ENCODE measurements at places on chromosomes 7 and 10. TPM values are rescaled to one million over a fixed set of nuclear protein-coding genes. Genes with fewer than 3 reads are reported as not detected.

GRCh38 chr7:24169077-24169624 lies 114.8 kb upstream of the NPY start:
- no peak overlapping the region for H3K27ac ChIP-seq
- DNase-seq: no peak
- H3K36me3 ChIP-seq: no peaks in the 10 kb centered on the region
- no peaks in the 10 kb centered on the region for H3K27me3 ChIP-seq
- H3K4me1 ChIP-seq: no peaks in the 10 kb centered on the region
- no peak overlapping the region for H3K4me3 ChIP-seq

DNA sequence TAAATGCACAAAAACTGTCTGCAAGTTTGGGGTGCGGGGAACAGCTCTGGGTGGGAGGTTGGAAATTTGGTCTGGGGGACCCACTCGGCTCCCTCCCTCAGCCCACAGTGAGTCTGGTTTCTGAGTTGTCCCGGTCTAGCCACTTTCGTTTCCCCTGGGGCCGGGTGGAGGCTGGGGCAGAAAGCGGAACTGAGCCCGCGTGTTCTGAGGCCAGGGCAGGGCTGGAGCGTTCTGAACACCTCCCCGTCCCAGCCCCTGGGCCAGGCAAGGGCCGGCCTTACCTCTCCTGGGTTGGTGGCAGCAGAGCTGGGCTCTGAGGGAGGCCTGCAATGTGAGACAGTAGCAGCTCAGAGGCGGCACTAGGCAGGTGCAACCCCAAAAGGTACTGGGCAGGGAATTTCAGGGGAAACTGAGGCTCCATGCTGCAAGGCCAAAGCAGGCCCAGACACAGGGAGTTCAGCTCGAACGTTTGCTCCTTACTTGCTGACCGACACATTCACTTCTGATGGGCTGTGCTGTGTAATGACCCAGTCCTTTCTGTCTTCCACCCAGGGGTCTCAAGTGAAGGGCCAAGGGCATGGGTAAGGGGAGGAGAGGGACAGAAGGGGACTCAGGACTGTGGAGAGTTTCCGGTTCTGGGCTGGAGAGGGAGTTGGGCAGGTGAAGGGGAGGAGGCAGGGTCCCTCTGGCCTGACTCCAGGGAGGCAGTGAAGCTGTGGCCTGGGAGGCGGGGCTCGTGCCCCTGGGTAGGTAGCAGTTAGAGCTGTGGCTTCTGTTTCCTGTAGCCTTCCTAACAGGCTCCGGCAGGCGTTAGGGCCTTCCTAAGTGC lies 3.0 kb downstream of the IRF5 start:
- H3K27me3 ChIP-seq: peaks cover 7% of the 10 kb centered on the region
- DNase-seq: peak; percentile 59
- peak overlapping the region; percentile 88 for H3K4me3 ChIP-seq

DNA sequence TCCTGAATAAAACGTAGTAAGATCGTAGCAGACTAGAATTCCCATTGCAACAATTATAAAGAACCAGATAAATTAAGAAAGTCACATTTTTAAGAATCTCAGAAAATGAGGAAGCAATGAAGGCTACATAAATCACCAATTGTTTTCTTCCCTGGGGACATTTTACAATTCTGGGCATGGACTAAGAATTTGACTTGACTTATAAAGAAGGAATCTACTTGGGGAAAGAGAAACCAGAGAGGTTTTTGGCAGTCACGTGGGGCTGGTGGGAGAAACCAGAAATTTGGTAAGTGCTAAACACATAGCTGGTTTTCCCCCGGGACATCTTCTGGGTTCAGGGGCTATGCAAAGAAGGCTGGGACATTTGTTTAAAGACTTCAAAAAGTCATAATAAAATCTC lies 109.8 kb upstream of the IL6 start:
- peaks cover 43% of the 10 kb centered on the region for H3K27me3 ChIP-seq
- no peaks in the 10 kb centered on the region for H3K36me3 ChIP-seq
- DNase-seq: no peak
- no peaks in the 10 kb centered on the region for H3K4me1 ChIP-seq

DNA sequence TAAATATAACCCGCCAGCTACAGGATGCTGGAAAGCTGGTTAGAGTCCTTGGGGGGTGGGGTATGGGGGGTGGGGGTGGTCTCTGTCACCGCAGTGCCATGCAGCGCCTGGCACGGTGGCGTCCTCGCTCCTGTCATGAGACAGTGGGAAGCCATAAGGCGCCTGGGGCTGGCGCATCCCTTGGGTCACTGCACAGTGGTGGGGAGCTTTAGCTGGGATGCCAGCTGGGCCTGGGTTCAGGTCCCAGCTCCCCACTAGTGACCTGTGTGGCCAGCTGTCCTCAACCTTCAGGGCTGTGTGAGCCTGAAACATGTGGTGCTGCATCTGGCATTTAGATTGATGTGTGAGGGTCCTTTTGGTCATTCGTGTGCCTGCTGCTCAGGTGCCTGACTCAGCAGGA lies 93.9 kb downstream of the BMS1 start:
- no peaks in the 10 kb centered on the region for H3K36me3 ChIP-seq
- H3K4me3 ChIP-seq: no peak overlapping the region
- no peak for DNase-seq
- no peaks in the 10 kb centered on the region for H3K4me1 ChIP-seq
- no peaks in the 10 kb centered on the region for H3K27me3 ChIP-seq
- H3K27ac ChIP-seq: no peak overlapping the region

- H3K27me3 ChIP-seq: peaks cover 11% of the 10 kb centered on the region
- no peak for DNase-seq
- peaks cover 5% of the 10 kb centered on the region for H3K36me3 ChIP-seq
- no peak overlapping the region for H3K27ac ChIP-seq
- peaks cover 6% of the 10 kb centered on the region for H3K4me1 ChIP-seq
Observed at GRCh38 chr10:45439873-45440272, 65.9 kb downstream of the ALOX5 start.

- no peaks in the 10 kb centered on the region for H3K27me3 ChIP-seq
- no peak overlapping the region for H3K4me3 ChIP-seq
- no peak for DNase-seq
Observed at GRCh38 chr10:43384252-43385221, 13.1 kb downstream of the FXYD4 start.

- no peak overlapping the region for H3K4me3 ChIP-seq
- H3K27me3 ChIP-seq: no peaks in the 10 kb centered on the region
- peaks cover 30% of the 10 kb centered on the region for H3K4me1 ChIP-seq
- DNase-seq: no peak
- no peak overlapping the region for H3K27ac ChIP-seq
- peaks cover 38% of the 10 kb centered on the region for H3K36me3 ChIP-seq
Observed at GRCh38 chr7:36712015-36712414, 12.3 kb downstream of the AOAH start.

DNA sequence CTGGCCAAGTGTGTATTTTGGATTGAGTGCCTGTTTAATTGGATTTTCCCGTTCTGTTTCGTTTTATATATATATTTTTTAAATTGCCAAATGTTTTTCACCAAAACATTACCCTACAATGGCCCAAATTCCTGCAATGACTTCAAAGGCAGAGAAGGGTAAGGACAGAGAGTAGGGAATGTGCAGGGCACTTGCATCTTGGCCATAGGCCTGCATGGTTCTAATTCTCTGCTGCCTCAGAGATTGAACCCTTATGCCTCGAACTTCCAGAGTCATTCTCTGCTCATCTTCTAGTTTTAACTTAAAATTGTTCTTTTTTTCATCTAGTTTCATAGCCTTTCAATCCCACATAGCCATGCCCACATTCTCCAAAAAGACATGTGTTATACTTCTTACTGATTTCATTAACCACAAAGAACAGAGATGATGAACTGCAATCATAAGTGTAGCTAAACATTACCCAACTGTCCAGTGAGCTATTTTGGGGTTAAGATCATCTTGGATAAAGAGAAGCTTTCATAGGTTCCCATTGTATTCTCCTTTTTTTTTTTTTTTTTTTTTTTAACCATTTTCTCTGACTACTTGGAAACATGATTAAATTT lies 177.6 kb downstream of the PLXDC2 start:
- no peak for DNase-seq
- no peak overlapping the region for H3K4me3 ChIP-seq
- no peaks in the 10 kb centered on the region for H3K27me3 ChIP-seq
- no peaks in the 10 kb centered on the region for H3K36me3 ChIP-seq
- no peaks in the 10 kb centered on the region for H3K4me1 ChIP-seq

DNA sequence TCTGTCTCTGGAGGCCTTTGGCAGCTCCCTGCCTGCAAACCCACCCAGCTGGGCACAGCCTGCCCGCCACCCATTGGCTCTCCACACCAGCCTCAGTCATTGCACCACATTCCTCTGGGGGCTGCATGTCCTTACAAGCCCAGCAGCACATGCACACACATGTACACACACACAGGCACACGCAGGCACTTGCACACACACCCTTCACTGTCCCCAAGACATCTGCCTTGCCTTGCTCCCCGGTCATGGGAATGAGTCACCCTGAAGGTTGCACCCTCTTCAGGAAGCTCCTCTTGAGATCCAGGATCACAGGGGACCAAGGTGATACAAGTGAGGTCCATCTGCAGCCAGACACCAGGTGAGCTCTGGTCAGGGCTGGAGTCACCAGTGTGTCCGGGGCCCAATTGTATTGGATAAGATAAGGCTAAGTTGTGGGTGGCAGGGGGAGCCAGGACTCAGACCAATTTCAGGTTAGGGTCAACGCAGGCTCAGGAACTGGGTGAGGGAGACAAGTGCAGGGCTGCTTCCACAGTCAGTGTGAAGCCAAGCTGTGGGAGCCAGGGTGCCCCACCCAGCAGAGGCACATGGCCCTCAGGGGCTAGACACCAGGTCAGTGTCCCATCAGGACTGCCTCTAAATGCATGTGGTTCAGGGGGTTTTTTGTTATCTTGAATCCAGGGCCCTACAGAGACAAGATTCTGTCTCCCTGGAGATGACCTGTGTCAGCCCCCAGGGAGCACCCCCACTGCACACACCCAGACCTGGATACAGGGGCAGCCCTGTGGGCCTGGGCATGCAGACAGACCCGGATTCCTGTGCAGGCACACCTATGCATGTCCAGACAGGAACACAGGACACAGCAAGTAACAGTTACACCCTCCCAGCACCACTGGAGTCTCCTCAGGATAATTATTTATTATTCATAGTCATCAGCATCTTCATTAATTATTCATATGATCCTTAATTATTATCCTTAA lies 33.8 kb downstream of the KCNH2 start:
- no peak for DNase-seq
- no peak overlapping the region for H3K27ac ChIP-seq
- peaks cover 5% of the 10 kb centered on the region for H3K27me3 ChIP-seq
- H3K4me3 ChIP-seq: no peak overlapping the region
- no peaks in the 10 kb centered on the region for H3K36me3 ChIP-seq

DNA sequence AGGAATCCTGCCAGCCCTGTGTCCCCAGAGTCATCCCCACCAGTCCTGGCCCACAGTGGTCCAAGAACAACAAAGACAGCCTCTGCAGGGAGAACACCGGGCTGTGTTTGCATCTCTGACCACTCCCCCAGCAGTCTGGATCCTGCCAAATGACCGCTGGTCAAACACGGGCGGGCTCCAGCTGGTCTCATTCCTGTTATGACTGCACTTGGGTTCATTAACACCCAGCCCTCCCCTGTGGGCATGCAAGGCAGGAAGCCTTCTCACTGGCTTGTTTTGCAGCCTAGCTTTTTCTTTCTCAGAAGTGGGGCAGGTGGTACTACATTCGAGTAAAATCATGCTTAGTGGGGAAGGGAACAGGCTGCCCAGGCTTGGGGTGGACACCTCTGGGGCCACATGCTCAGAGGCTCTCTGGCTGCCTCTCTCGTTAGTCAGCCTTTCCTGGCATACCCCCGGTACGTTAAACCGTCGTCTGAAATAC lies 190.0 kb downstream of the PLXNA4 start:
- peaks cover 37% of the 10 kb centered on the region for H3K27me3 ChIP-seq
- H3K36me3 ChIP-seq: no peaks in the 10 kb centered on the region
- no peak overlapping the region for H3K4me3 ChIP-seq
- no peak overlapping the region for H3K27ac ChIP-seq

- H3K36me3 ChIP-seq: no peaks in the 10 kb centered on the region
- H3K27me3 ChIP-seq: peaks cover 58% of the 10 kb centered on the region
- no peak for DNase-seq
- H3K4me1 ChIP-seq: peaks cover 4% of the 10 kb centered on the region
- H3K27ac ChIP-seq: no peak overlapping the region
- H3K4me3 ChIP-seq: no peak overlapping the region
Observed at GRCh38 chr7:128915271-128915819, 4.8 kb upstream of the KCP start.

DNA sequence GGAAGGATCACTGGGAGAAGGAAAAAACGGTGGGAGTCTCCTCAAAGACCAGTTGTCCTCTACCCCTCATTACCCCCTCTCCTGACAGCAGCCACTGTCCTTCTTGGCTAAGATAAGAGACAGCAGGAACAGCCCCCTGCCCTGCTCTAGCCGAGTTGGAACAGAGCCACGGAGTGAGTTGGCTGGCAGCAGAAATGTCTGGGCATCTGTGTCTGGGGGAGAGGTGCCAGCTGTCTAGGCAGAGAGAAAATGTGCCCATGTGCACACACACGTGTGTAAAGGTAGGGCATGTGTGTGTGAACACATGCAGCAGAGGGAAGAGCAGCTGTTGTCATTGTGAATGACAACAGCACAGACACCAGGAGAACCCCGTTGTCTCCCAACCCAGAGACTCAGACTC lies 9.4 kb upstream of the HILPDA start:
- H3K27ac ChIP-seq: no peak overlapping the region
- H3K36me3 ChIP-seq: no peaks in the 10 kb centered on the region
- no peak for DNase-seq
- H3K4me3 ChIP-seq: no peak overlapping the region

GRCh38 chr10:67793313-67793712 lies 44.7 kb downstream of the DNAJC12 start:
- no peak overlapping the region for H3K4me3 ChIP-seq
- no peaks in the 10 kb centered on the region for H3K36me3 ChIP-seq
- H3K27ac ChIP-seq: no peak overlapping the region
- DNase-seq: no peak

GRCh38 chr7:20722941-20723340 lies 63.7 kb downstream of the SP8 start:
- no peaks in the 10 kb centered on the region for H3K36me3 ChIP-seq
- H3K4me1 ChIP-seq: no peaks in the 10 kb centered on the region
- no peak for DNase-seq
- H3K27ac ChIP-seq: no peak overlapping the region
- no peaks in the 10 kb centered on the region for H3K27me3 ChIP-seq

DNA sequence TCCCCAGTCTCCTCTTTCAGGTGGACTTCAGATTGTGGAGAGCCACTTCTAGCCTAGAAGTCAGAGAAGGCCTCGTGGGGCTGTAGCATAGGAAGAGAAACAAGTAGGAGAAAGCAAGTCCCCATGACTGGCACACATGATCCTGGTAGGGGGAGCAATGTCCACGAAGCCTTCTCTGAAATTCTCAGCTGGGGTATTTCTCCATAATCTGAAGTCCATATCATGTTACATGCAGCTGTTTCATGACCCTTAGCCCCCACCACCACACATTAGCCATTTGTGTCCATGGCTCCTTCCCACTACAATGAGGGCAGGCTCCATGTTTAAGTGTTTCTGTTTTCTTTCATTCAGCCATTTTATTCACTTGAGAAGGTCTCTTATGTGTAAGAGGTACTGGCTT lies 43.2 kb downstream of the LAMB4 start:
- H3K4me1 ChIP-seq: no peaks in the 10 kb centered on the region
- H3K36me3 ChIP-seq: no peaks in the 10 kb centered on the region

Gene PRLHR
- not detected for total RNA-seq

Gene EPHA1
- total RNA-seq: 1.1 TPM

Gene NPTX2
- total RNA-seq: not detected

Gene TMEM72
- not detected for total RNA-seq

Gene PCDH15
- total RNA-seq: not detected

Gene ASB10
- not detected for total RNA-seq
